ENCODE measurements at places on chromosomes 3 and 15.

GRCh38 chr15:92650256-92650655, 5.3 kb downstream of the FAM174B start:
- no peak for DNase-seq

GRCh38 chr15:22874256-22874655, 35.8 kb downstream of the NIPA2 start:
- DNase-seq, result no peak

- no peak for DNase-seq
These were observed 5.6 kb downstream of the CIB1 start for GRCh38 chr15:90227816-90228772.

GRCh38 chr15:31108836-31109235, 7.3 kb upstream of the TRPM1 start:
- DNase-seq, result no peak

- no peak for DNase-seq
These were observed 72.0 kb upstream of the BLM start for GRCh38 chr15:90644952-90645725.
